ENCODE measurements at places on chromosomes 11 and 22.
A peak's percentile ranks its signal among the peaks of the same experiment; 100 is the strongest.

DNA sequence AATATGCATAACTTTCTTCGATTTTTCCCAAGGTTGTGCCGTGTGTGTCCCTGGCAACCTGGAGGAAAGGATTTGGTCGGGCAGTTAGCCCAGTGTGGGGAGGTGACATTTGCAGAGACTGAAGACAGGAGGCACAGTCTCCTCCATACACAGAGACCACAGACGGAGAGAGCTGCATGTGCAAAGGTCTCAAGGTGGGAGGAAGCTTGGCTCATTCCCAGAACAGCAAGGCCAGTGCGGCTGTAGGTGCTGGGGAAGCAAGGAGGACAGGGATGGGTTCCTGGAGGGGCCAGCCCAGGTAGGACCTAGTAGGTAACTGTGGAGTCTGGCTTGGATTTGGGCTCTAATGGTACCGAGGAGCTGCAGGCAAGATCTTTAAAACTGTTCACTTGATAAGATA lies 20.7 kb upstream of the CPT1A start:
- no peak for DNase-seq

GRCh38 chr11:102583141-102583873 lies 41.8 kb downstream of the MMP20 start:
- DNase-seq, result no peak

- DNase-seq, result no peak
Measured at GRCh38 chr11:122812638-122813037, 25.7 kb upstream of the CRTAM start.

DNA sequence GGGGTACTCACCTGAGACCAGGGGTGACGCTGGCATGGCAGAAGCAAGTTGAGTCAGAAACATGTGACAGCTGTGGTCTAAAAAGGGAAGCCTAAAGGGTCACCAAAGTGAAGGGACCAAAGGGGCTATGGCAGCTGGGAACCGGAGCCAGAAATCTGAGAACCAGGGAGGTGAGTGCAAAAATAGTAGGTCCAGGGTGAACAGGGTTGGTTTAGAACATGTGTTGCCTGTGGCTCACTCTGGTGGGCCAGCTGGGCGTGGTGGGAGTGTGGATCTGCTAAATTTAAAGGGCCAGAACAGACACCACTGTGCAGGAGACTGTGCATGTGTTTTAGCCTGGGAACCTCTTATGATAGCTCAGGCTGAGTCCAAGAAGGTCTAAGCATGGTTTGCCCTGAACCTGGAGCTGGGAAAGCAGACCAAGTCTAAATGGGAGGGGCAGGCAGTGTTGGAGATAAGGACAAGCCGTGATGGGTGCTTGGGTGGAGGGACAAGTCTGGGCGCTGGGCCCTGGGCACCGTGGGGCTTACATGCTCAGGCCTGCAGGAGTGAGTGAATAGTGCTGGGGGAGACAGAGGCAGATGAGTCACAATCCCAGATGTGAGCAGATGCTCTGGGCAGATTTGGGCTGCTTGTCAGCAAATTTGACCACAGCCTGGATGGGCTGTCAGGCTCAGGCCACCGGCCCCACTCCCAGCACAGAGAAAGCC lies 41.4 kb upstream of the ZBED5 start:
- DNase-seq, result no peak

DNA sequence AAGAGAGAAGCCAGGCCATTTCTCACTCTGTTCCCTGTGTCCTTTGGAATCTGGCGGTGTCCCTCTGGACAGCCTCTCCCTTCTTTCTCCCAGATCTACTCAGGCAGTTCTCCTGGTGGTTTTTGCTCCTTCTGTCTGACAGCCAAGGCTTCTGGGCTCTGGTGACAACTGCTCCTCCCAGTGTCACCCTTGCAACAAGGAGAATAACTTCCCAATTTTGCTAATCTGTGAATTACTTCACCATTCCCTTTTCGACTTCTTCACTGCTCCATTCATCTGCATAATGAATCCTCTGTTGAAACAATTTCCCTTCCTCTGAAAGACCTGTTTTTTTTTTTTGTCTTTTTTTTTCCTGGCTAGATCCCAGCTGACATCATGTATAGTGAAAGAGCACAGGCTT lies 56.3 kb upstream of the PDE3B start:
- no peak for DNase-seq

DNA sequence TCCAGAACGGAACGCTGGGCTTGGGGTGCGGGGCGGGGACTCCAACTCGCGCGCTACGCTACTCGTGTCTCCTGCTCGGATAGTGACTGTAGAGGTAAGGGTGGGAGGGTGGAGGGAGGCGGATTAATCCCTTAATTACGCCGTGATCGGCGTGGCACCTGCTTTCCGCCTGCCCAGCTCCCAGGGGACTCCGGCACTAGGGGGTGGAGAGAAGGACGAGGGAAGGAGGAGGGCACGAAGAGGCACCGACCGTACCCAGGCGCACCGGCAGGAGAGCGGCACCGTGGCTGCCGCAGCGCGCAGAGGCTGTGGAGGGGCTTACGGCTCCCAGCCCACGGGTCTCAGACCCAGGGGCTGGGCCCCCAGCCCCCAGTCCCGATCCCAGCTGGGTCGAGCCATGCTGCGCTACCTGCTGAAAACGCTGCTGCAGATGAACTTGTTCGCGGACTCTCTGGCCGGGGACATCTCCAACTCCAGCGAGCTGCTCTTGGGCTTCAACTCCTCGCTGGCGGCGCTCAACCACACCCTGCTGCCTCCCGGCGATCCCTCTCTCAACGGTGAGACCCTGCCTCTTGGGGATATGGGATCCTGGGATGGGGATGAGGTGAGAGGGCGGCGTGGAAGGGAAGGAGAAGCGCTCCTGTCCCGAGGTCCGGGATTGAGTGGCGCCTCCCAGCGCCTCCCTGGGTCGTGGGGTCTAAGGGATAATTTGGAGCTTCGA lies at the start of gene ROBO3:
Gene ROBO3, plus strand, starts transcription at position 252 of the 721 bp plus-strand sequence. Its CDS starts 146 bp downstream, at position 398.
- no peak for DNase-seq

DNA sequence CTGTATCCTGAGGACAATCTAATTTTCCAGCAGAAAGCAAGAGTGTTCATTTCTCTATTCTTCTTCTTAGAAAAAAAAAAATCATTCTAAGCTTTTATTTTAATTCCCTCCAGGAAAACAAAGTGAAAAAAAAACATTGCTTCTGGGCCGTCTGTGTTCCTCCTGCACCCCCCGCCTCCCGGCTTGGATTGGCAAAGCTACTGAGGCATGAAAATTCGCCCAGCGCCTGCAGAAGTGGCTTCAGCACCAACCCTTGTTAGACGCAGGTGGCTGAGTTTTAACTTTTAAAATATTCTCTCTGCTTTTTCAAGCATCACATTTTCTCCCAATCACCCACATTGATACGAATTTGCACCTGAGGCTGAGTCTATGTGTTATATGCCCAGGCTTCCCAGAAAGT lies 401.6 kb downstream of the BRD1 start:
- no peak for DNase-seq

DNA sequence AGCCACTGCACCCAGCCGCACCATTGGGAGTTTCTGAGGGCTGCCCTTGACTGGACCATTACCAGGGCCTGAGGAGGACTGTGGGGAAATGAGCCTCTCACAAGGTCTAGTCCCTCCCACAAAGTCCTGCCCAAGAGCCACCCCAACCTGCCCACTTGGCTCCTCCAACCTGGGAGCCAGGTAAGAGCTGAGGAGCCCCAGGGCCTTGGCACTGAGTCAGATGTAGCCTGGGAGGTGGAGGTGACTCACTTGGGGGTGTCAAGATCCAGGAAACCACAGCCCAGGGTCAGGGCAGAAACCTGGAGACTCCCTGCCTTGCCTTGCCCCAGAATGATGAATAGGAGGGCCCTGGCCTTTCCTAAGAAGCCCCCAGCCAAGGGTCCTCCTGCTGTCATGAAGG lies 25.8 kb upstream of the P2RY2 start:
- DNase-seq, result no peak

- DNase-seq, result no peak
Measured at GRCh38 chr11:44939673-44940395, 10.8 kb downstream of the TP53I11 start.

DNA sequence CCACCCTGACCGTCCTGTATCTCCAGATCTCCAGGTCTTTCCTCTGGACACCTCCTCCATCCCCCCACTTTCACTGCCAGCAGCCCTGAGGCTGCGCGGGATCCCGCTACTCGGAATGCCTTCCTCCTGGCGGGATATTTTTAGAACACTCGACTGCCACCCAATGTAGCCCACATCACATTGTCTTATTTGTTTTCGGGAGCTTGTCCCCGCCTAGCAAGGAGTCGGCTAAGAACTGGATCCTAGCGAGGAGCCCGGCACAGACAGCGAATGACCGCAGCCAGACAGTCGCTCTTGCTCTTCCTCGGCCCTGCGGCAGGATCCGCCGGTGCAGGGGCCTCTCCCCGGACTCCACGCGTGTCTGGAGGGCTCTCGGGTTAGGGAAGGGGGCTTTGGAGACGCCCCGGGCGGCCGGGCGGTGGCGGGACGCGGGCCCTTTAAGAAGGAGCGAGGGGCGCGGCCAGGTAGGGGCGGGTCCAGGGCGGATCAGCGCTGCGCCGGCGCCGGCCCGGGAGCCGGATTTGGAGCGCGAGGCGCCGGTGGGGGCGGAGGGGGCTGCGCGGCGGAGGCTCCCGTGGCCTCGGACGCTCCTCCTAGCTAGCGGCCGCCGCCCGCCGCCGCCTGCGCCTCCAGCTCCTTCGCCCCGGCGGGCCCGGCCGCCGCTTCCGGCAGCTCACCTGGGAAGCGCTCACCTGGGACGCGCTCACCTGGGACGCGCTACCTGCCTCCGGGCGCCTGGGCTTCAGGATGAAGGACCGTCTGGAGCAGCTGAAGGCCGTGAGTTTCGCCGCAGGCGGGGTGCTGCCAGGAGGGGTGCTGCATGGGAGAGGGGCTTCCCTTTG lies at the start of gene STX3:
Gene STX3, plus strand, starts transcription at position 518 of the 842 bp plus-strand sequence. Its CDS starts 230 bp downstream, at position 748.
- peak; percentile 24 for DNase-seq

GRCh38 chr22:43313244-43313889 lies 29.8 kb downstream of the SCUBE1 start:
- DNase-seq, result no peak

DNA sequence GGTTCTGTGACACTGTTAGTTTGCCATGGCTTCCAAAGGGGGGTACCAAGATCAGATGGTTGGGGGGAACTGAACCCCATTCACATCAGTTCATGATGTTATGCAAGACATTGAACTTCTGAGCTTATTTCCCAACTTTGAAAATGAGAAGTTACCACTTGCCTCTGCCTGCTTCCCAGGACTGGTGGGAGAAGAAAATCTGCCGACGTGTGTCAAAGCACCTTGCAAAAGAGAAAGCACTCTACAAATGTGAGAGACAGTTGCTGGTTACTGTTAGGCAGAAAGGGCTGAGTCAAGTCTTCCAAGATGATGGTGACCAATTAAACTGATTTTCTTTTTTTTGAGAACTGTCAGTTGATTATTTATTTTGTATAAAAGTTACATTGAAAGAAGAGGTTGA lies 45.6 kb downstream of the SMCO4 start:
- no peak for DNase-seq

- DNase-seq, result no peak
Measured at GRCh38 chr22:25741692-25742626, at the start of gene MYO18B. TSS of gene MYO18B (plus strand) at chr22:25742188. CDS start at chr22:25761093, 18,905 bp downstream.

- no peak for DNase-seq
Measured at GRCh38 chr11:117278347-117278746, 12.8 kb upstream of the BACE1-AS start.

- DNase-seq, result no peak
Measured at GRCh38 chr22:21103633-21104032, 57.9 kb downstream of the LRRC74B start.
